ENCODE measurements at places on chromosomes 7 and 10.

DNA sequence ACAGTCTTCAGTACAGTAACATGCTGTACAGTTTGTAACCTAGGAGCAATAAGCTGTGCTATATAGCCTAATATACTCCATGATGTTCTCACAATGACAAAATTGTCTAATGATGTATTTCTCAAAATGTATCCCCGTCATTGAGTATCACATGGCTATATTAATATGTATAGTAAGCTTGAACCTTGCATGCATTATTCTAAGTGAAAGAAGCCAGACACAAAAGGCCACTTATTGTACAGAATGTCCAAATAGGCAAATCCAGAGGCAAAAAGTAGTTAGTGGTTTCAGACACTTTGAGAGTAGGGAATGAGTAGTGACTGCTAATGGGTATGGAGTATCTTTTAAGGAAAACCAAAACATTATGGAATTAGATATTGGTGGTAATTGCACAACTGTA lies 545.1 kb downstream of the ATRNL1 start:
- DNase-seq = no peak

GRCh38 chr7:69527706-69528105 lies 70.6 kb upstream of the AUTS2 start:
- no peak for DNase-seq

DNA sequence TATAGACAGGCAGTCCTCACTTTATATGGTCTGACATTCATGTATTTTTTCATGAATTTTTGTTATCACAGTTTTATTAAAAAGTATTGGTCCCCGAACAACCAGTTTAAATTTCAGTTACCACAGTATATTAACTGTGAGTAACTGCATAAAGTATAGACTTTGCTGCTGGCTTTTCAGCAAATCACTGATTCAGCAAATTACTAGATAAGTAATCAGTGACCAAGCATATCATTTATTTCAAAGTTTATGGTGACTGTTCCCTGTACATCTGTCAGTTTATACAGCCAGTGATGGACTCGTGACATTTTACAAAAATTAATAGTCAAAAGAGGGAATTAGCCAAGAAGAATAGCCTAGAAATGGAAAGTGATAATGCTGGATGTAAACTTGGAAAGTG lies 266.7 kb upstream of the CHRM2 start:
- DNase-seq = no peak

GRCh38 chr7:79872176-79872575 lies 262.5 kb upstream of the GNAI1 start:
- DNase-seq = no peak

GRCh38 chr7:101740981-101741725 lies 76.3 kb upstream of the CUX1 start:
- no peak for DNase-seq

DNA sequence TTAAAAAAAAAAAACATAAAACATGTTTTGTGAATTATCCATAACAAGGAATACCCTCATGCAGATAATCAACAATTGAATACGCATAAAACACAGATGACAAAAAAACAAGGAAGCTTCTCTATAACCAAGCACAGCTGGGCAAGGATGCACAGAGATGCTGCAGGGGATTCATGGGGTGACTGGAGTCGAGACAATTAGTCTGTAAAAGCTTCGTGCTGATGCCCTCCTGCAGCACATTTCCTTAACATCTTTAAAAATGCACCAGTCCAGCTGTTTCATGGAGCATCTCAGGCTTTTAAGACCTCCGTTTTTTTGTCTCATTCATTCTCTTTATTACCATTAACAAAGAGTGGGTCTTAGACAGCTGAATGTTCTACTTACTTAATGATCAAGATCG lies 794.0 kb upstream of the C7orf33 start:
- DNase-seq = no peak

GRCh38 chr7:81180573-81180972 lies 261.7 kb upstream of the SEMA3C start:
- DNase-seq = no peak

GRCh38 chr7:121475806-121476205 lies 79.7 kb upstream of the FAM3C start:
- DNase-seq = no peak

DNA sequence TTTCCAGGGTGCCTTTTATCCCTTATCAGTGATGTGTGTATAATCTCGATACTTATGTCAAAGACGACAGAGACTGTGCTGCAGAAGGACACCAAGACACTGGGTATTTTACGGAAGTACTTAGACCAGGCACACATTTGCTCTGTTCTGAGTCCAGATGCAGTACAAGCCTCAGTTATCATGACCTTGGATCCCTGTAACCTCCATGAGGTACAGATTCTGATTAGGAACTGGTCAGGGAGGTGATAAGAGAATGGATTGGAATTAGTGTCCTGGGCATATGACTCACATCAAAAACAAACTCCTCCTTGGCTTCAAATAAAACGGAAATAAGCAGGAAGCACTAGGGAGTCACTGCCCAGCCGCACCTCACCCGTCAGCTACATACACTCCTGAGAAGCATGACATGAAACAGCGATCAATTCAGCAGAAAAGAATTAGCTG lies 146.5 kb downstream of the SFMBT2 start:
- no peak for DNase-seq

- no peak for DNase-seq
Observed at GRCh38 chr7:44375236-44375699, 49.9 kb upstream of the CAMK2B start.

GRCh38 chr7:116561697-116562483 lies 37.1 kb downstream of the CAV1 start:
- DNase-seq = no peak
